IMR-90 (cell line): ENCODE measurements at places on chromosomes 6 and 20. TPM values are rescaled to one million over a fixed set of nuclear protein-coding genes. Genes with fewer than 3 reads are reported as not detected.

DNA sequence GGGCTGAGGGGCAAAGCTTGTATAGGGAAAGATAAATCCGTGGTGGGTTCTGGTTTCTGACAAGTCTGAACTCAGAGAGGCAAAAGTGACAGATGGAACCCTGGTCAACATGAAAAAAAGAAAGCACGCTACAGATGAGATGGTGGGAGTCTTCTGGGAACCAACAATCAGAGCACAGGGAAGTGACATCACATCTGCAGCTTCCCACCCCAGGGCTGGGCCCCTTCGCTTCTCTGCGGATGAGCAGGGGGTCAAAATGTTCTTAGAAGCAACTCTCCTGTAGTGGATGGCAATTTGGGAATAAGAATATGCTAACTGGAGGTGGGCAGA is 129.2 kb upstream of the AKAP12 start:
- DNase-seq, result no peak

GRCh38 chr6:14676977-14677781 is 559.6 kb downstream of the CD83 start:
- no peak for DNase-seq

DNA sequence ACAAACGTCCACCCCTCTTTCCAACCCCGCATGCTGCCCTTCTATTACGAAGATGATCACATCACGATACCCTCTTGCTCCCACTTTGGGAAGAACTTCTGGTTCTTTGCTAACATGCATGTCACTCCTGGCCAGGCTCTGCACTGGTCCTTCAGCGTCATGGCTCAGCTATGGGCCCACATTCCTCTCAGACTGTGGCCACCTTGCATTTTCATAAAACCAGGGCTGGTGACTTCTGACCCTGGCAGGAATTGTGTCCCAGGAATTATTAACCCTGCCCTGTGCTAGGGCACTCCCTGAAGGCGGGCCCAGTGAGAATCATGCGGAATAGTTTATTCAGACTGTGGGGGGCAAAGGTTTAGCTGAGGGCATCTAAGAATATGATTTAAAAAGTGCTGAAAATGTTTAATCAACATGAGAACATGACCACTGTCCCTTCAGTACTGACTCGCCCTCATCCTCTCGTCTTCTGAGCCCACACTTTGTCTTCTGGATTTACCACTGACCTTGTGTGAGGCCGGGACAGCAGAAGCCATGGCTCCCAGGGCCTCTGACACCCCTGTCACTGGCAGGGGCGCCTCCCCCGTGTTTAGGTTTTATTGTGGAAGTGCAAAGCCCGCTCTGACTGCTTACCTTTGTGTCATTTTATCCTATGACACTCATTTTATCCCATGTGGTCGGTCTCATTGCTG is 38.1 kb upstream of the THBS2 start:
- no peak for DNase-seq

DNA sequence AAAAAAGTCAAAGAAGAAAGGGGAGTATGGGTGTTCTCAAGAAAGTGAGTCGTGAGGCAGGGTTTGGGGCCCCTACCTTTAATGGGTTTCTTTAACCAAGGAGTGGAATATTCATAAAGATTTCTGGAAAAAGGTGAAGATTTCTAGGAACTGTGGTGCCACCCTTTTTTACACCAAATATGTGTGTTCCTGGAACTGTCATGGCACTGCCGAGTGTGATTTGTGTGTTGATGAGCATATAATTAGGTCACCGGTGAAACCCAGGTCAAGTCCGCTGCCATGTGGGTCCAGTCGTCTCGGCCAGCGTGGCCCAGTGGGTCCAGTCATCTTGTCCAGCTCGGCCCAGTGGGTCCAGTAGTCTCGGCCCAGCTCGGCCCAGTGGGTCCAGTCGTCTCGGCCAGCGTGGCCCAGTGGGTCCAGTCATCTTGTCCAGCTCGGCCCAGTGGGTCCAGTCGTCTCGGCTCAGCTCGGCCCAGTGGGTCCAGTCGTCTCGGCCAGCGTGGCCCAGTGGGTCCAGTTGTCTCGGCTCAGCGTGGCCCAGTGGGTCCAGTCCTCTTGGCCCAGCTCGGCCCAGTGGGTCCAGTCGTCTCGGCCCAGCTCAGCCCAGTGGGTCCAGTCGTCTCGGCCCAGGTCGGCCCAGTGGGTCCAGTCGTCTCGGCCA is 8.3 kb upstream of the EEF1A2 start:
- no peak for DNase-seq

- no peak for DNase-seq
Observed at GRCh38 chr6:137610702-137611101, 116.5 kb upstream of the OLIG3 start.

Gene OOEP
- polyA plus RNA-seq, result not detected in 2 replicates

DNA sequence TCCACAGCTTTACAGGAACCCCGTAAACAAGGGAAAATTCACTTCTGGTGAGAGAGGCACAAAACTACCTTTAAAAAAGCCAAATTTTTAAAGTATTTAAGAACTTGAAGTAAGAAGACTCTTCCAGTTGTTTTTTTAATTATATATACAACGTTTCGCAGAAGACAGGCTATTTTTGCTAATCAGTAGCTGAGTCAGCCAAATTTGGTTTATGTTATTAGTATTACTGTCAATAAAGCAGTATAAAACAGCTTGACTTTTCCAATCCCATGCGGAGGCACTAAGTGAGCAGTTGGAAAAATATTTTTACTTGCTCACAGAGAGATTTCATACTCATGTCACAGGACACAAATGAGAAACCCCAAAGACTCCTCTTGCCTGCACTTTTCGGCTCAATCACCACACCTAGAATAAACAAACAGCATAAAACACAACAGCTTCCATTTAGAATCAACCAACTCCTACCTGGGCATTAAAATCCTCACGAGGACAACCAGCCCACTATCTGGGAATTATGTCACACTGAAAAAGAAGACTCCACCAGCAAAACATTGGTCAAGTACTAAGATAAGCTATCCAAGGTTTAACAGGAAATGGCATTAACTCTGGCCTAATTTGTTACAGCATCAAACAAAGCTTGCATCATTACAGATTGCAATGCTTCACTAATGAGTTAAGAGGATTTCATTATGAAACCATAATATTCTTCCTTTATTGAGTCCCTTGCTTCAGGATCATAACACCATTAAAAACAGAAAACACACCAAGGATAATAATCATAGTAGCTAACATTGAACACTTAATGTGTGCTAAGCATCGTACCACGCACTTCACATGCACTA is 26.3 kb downstream of the ELOVL5 start:
- DNase-seq, result peak; percentile 42

DNA sequence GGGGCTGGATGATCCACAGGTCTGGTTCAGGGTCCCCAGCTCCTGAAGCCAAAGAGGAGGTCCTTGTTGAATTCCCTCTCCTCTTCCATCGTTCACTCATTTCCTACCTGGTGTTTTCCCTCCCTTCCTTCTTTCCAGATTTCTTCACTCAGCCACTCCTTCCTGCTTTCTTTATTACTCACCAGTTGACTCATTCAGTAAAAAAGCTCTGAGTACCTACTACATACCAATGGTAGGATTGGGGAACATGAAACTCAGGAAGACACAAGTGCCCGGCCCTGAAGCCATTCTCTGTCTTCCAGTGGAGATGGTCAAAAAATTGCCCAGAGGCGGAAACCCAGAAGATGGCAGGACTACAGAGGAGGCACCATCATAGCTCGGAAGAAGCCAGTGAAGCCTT is 11.9 kb upstream of the NSFL1C start:
- peak; percentile 52 for DNase-seq

Gene GNMT
- 0.36 TPM in 1 of 2 replicates, not detected in the other for polyA plus RNA-seq

DNA sequence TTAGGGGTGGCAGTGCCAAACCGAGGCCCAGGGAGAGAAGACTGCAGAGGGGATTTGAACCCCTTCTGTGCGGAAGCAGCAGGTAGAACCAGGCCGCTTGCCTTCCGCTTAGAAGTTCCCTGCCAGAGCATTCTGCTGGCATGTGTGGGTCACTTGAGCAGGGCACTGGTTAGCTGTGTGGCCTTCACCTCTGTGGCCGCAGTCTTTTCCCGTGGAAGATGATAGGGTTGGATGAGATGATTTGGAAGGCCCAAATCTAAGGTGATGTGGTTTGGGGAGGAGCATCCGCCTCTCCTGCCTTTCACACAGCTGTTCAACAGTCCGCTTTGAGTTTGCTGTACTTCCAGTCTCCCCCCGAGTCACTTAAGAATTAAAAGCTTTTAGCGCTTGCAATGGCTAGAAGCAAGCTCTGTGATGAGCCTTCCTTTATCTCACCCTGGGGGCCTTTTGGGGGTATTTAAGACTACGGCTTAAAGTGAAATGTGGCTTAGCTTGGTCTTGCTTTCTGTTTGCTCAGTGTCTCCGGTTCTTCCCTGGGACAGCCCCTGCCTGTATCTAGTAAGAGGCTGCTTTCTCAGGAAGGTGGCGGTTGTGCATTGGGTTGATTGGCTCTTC is 743 bp downstream of the CMTR1 start:
- DNase-seq, result peak; percentile 12

DNA sequence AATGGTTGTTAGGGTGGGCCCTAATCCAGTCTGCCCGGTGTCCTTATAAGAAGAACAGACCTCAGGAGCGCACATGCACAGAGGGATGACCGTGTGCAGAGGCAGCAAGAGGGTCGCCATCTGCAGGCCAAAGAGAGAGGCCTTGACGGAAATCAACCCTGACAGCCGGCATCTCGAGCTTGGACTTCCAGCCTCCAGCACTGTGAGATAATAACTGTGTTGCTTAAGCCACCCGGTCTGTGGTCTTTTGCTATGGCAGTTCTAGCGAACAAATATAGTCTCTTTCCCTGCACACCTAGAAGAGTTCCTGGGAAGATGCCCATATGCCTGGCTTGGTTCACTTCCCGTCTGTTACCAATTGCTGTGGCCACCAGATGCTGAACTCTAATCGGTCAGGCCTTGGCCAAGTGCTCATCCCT is 35.3 kb upstream of the PTGIS start:
- DNase-seq, result peak; percentile 45

- DNase-seq, result no peak
Observed at GRCh38 chr20:23111307-23111943, 25.3 kb upstream of the CD93 start.

GRCh38 chr6:148557796-148558321 is 189.0 kb upstream of the UST start:
- DNase-seq, result no peak

GRCh38 chr20:62761759-62762131 is 34.5 kb upstream of the MRGBP start:
- no peak for DNase-seq

Gene SMLR1
- polyA plus RNA-seq, result not detected in 2 replicates

- peak; percentile 7 for DNase-seq
Observed at GRCh38 chr6:28215425-28215824, 9.7 kb upstream of the ZSCAN9 start.

Gene ACTL10
- 0.43 and 0.49 TPM in 2 replicates for polyA plus RNA-seq

DNA sequence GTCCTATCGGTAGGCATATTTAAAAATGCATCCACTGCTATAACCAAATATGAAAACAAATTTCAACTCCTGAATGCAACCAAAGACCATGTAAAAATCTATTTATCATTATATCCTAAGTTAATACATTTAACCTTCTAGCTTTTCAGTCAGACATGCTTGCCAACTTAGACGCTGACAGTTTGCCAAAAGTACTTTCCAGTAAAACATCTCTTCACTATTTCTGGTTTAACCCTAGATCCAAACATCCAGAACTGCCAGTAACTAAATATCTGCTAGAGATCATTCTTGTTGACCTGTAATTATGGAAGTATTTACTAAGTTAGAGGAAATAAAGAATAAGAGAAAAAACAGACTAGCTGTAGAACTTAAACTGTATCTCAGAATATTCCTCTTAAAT is 210.2 kb upstream of the THEMIS start:
- DNase-seq, result peak; percentile 5

DNA sequence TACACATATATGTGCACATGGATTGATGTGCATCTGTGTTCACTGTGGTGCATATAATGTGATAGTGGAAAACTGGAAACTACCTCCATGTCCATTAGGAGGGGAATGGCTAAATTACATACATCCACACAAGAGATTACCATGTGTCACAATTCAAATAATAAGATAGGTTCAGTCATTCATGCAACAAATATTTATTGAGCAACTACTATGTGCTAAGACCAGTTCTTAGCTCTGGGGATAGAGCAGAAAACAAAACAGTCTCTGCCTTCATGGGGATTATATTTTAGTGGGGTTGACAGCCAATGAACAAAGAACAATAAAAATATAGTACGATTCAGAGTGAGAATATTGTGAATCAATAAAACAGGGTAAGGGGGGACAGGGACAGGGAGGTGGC is 61.7 kb upstream of the PTGIS start:
- no peak for DNase-seq

GRCh38 chr20:62368976-62369814 is 2.1 kb upstream of the LAMA5 start:
- DNase-seq, result peak; percentile 50

Gene FOXC1
- 4.0 and 4.7 TPM in 2 replicates for polyA plus RNA-seq

DNA sequence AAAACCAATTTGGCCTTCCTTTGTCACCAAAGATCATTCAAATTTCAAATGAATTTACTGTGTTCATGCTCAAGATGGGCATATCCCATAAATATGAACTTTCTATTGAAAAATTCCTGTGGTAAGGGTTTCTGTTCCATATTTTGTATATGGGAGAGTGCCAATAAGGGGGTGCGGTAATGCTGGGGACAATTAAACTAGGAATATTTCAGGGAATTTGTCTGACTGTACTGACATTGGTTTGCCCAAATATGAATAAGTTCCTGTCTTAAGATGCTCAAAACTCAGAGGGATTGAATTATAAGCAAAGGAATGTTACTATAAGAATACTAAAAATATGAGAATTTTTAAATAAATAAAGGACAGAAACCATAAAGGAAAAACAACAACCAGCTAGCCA is 553.0 kb upstream of the MARCKS start:
- no peak for DNase-seq
